T1000 (cell line): ENCODE measurements at places on chromosomes 3 and 15.

DNA sequence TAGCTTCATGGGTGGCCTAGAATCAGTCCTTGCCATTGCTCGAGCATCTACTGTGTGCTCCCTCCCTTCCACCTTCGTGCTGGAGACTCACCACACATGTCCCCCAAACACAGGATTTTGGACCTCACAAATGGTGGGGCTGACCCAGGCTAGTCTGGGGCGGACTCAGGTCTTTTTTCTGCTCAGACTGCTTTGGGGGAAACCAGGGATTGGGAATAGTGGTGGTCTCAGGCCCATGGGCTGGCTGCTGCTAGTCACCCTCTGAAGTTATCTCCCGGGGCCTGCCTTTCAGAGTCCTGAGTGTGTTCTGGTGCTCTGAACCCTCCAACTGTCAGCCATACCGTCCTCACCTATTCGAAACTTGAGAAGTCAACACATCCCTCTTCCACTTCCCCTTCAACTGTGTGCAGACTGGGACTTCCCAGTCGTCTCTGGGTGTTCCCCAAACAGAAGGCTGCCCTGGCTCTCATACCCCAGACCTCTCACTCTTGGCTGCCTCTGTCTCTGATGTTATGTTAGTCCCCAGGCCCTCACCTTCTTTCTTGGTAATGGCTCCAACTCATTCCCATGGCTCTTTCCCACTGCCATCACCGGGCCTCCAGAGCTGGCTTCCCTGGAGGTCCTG is 46.0 kb downstream of the PPCDC start:
- DNase-seq, result no peak

- no peak for DNase-seq
Observed at GRCh38 chr3:126696701-126697267, 7.3 kb upstream of the CHCHD6 start.

DNA sequence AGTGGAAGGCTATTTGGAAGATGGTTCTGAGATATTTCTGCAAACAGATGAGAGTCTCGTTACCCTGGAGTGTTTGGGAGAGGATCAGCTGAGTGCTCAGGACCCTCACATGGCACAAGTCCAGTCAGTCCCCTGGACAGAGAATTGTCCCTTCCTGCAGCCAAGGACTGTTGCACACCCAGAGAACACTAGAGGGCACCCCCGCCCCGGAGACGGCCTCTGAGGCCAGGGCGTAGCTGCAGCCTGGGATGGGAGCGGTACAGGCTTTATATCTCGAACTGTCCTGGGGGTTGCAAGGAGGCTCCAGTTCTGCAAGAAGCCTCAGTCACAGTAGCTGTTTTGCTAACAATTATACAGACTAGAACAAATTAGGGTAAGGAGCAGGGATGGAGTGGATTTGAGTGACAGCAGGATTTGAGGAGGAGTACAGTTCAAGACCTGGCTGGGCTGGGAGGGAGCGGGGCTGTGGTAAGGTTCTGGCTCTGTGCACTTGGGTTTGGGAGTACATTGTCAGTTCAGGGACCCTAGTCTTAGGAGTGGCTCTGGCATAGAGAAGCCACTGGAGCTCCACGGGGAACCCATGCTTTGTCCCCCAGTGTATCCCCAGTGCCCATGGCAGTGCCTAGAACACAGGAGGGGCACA is 67.6 kb upstream of the HACD2 start:
- DNase-seq, result no peak

- DNase-seq, result no peak
Observed at GRCh38 chr3:54393150-54393549, 270.8 kb downstream of the CACNA2D3 start.

GRCh38 chr3:10778492-10779292 is 37.3 kb upstream of the SLC6A11 start:
- DNase-seq, result no peak

DNA sequence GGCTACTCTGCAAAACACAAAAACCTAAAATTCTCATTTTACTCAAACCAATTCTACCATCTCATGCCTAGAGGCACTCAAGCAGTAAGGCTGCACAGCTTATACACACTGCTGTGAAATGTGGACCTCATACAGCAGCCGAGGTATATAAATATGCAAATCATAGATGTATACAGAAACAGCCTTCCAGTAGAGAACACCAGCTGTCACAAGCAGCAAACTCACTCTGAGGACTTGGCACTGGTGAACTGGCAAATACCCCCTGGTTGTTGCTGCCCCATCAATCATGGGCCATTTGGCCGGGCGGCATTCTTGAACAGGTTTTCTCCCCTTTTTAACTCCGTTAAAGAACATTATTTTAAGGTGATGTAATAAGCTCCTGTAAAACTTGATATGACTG is 378.0 kb downstream of the LSAMP start:
- no peak for DNase-seq

GRCh38 chr15:89790661-89791060 is 14.5 kb downstream of the MESP2 start:
- DNase-seq, result no peak

DNA sequence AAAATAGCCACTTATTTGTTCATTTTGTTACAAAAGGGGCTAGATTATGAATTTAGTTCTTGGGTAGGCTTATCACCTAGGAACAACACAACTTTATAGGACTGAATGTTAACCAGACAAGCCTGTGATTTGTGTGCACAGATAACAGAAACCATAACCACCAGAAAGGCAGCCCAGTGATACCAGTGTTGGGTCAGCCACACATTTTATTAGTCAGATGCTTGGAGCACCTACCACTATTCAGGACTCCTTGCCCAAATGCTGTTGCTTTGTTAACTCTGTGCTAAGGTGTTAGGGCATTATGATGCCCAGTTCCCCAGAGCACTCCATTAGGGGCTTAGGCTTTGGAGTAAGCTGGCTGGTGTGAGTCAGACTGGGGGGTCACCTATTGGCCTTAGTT is 22.5 kb downstream of the PLCL2 start:
- no peak for DNase-seq
